ENCODE measurements at places on chromosomes 13 and 19.

DNA sequence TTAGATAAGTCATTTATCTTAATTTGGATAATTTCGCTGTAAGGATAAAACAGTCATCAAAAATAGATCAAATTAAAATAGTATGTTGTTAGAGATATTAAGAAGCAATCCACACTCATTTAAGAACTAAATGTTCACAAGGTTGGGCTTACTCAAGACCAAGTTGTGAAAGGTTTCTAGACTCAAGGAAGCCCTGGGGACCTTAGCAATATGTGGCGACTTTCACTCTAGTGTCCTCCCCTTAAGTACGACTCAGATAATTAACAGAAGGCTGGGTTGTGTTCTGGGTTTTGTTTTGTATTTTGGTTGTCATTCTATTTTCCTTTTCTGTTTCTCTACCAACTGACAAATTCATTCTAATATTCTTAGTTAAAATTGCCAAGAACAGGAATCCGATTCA, 1008.0 kb downstream of the PCDH9 start:
- DNase-seq: no peak

DNA sequence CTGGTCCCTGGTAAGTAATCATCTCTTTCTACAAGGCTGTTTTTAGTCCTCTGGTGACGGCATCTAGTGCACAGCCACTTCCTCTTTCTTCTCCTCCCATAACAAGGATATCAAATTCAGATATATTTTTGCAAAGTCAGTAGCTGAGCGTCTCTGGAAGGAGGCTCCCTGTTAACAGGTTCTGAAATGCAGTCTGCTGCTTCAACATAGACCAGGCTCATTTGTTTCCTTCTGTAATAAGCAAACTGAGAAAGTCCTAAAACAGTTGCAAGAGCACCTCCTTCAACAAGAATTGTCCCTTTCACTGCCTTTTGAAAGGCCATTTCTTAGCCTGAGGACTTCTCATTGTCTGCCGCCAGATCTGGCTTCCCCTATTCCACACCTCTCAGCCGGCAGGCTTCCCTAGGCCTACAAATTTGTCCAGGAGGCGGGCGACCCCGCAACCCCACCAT, 7.4 kb upstream of the ZSCAN5A start:
- DNase-seq: no peak

DNA sequence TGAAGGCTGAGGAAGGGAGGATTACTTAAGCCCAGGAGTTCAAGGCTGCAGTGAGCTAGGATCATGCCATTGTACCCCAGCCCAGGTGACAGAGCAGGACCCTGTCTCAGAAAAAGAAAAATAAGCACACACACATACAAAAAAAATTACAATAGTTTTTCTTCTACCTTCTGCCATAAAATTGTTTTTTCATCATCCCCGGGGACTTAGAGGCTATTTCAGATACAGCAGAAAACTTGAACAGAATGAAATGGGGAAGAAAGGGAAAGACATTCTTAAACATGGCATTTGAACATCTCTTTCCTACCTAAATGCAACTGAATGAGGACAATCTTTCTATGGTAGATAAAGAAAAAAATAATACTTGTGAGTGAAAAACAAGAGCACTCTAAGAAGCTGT, 109.1 kb downstream of the KCTD12 start:
- DNase-seq: no peak

DNA sequence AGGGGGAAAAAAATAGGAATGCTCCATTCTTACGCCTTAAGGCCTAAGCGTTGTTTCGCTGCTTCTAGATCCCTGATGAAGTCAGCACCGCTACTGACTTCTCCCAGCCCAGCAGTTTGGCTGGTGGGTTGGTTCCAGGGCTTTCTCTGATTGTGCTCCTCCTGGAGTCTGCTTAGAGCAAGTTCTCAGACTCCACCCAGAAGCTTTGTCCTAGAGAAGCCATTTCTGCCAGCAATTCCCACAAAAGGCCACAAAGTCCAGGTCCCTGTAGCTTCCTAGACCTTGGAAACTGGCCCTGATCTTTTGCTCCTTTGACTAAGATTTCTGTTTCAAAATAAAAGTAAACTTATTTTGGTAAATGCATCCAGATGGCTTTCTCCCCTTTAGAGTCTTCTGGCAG, 65.4 kb downstream of the KCTD12 start:
- DNase-seq: no peak

DNA sequence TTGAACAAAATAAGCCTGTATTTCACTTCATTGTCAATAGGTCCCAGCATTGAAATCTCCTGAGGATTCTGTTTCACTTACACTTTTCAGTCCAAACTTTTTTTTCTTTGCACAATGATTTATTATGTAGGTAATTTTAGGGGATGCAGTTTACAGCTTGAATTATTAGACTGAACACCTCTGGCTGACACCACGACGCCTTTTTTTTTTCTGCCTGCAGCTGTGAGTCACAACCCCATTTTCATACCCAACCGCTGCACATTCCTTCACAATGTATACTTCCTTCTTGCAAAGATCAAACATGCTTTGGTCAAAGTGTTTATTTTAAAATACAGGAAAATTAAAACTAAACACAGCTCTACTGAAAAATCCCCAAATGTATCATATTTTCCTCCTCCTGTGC, 11.4 kb downstream of the ZIC2 start:
- no peak for DNase-seq

DNA sequence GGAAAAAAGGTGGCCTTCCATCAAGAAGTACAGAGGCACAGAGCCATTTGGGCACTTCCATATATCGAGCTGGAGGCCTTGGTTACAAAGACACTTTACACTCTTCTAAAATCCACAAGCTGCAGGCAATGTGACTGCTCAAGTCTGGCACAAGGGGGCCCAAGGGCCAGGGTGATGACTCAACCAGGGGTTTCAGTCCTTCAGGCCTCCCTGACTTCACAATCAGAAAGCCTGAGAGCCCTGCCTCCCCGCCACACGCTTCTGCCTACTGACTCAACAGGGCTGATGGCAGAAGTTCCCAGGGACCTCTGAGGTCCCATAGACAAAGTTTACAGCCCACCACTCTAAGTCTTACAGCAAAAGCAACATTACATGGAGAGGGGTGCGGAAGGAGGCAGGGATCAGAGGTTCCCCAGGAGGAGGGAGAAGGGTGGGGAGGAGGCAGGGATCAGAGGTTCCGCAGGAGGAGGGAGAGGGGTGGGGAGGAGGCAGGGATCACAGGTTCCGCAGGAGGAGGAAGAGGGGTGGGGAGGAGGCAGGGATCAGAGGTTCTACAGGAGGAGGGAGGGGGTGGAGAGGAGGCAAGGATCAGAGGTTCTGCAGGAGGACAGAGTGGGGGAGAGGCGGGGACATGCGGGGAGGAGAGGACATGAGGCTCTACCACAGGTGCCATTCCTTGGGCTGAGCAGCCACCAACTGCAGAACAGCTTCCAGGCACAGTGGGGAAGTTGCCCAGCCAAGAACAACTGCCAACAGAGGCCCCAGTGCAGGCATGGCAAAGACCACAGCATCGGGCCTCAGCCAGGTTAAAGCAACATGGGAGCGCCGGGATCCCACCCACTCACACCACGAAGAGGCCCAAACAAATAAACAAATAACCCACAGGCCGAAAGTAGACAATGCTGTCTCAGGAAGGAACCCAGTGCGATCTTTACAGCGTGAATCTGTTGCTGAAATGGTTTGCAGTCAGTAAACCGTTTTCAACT, 52.0 kb downstream of the SLC7A1 start:
- DNase-seq: no peak

DNA sequence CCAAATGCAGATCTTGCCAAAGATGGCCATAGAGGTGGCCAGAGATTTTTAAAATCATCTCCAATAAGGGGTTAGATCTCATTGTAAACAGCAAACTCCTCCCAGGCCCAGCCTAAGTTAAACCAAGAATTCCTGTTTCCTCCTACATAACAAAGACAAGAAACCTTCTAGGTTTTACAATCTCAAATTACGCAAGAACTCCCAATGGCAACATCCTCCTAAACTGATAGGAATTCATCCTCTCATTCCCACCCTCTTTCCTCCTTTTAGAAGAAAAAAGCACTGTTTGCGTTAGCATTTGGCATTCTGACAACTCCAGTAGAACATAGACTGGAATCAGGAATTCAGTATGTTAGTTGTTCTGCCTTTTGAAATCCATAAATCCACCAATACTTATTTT, 14.6 kb downstream of the PROSER1 start:
- DNase-seq: no peak

- DNase-seq: no peak
Observed at GRCh38 chr19:18130523-18131242, 22.3 kb upstream of the PIK3R2 start.

GRCh38 chr19:29854033-29854432, 42.2 kb downstream of the CCNE1 start:
- no peak for DNase-seq

- DNase-seq: no peak
Observed at GRCh38 chr13:67042556-67042955, 187.6 kb downstream of the PCDH9 start.

DNA sequence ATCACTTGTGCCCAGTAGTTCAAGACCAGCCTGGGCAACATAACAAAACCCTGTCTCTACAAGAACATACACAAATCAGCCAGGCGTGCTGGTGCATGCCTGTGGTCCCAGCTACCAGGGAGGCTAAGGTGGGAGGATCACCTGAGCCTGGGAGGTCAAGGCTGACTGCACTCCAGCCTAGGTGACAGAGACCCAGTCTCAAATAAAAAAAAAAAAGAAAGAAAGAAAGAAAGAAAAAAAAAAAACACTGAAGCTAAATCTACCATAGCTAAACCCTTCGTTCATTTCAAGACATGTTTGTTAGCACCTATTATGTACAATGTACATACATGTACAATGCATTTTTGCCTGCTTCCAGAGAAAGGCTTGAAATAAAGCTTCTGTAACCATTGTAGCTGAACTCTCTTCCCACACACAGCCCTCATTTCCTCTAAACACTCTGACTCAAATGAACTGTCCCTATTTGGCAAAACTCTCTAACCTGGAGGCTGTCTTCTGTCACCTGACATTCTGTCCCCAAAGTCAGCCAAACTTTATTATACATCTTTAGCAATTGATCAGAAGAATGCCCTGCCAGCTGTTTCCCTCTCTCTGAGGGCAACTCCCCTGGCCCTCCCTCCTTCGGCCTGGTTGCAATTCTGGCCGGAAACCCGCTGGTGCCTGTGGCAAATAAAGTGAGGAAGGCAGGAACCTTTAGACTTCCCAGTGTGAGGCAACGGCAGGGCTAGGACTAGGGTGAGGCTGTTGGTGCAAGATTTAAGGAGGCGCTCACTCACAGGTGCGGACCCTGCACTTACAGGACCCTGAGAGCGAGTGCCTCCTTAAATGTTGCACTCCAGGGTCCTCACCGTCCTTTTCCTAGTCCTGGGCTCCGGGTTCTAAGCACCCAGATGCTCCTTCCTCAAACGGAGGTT, 1.8 kb downstream of the ETHE1 start:
- peak; percentile 43 for DNase-seq

DNA sequence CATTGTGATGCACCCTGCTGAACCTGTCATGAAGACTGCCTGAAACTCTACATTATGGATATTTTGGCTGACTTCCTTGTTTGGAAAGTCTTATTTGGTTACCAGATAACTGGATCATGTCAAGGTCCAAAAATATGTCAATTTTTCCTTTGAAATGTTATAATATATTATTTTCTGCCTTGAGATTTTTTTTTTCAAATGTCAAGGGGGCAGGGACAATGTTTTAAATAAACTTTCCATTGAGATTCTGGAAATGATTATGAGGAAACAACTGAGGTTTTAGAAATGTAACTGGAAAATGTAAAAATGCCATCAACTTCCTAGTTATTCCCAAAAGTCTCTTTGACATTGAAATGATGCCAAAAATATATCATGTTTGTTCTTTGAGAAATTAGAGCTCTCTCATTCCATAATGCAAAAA, 117.0 kb downstream of the RFC3 start:
- DNase-seq: no peak

GRCh38 chr19:35746531-35746930, 1.1 kb downstream of the PSENEN start:
- DNase-seq: no peak

All from activated CD4-positive, alpha-beta T cell treated with anti-CD3 and anti-CD28 coated beads, Interleukin-2, amount 10 ng/mL, durations not matched to agents 7 days and 5 days (primary cell).